HT-29 (cell line): ENCODE measurements at places on chromosomes 4 and X.

- no peak for DNase-seq
These were observed 202.0 kb downstream of the PCDH19 start for GRCh38 chrX:100208076-100208475.

GRCh38 chr4:71980976-71981375, 50.8 kb upstream of the NPFFR2 start:
- no peak for DNase-seq

- DNase-seq: no peak
These were observed 312.1 kb upstream of the FTHL17 start for GRCh38 chrX:31383991-31384390.

DNA sequence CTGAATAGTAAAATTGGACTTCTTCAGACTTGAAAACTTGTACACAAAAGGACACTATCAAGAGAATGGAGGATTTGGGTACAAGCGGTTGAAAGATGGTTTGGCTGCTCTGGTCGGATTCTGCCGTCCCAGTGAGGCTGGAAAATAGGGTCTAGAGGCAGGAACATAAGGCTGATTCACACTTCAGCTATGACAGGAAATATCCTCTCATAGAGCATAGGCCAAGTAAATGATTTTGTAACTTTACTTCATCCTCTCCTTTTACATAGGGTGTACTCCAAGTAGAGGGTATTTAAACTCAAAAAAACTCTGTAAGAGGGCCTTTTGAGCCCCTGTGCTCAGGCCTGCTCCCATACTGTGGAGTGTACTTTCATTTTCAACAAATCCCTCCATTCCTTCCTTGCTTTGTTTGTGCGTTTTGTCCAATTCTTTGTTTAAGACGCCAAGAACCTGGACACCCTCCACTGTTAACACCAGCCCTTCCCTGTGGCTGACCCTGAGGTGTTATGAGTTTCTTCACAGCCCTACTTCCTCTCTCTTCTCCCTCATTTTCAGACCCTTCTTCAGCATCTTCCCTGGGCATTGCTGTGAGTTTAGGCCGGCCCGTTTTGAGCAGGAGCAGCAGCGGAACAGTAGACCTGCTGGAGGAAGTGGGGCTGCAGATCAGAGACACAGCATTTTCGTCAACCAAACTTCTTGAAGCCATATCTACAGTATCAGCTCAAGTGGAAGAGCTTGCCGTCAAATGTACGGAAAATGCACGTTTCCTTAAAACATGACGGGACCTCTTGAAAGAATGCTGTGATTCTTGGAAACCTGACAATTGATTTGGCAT, 7.2 kb downstream of the PGAM4 start:
- no peak for DNase-seq

DNA sequence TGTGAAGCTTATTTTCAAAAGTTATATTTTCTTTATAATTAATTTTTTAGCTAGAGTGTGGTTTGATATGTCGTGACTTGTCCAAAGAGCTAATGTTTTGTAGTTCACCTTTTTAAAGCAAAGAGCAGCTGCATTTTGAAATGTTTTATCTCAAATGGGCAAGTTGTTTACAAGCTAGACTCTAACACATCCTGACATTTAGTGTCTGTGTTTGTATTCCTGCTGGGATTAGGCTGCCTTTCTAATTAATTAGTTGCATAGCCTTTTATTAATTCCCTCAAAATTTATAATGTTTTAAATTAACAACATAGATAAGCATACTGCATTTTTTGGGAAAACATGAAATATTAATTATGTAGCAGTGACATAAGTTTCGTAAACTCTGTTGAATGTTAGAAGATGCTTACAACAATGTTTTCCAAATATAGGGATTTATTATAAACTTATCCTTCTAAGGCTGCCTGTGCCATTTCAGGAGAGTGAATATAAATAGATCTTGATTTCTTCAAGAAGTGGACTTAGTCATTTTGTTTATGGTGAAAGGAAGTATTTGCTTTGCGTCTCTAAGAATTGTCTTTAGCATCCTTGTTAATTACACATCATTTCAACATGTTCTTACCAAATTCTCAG, 37.7 kb upstream of the NUDT6 start:
- DNase-seq: no peak

DNA sequence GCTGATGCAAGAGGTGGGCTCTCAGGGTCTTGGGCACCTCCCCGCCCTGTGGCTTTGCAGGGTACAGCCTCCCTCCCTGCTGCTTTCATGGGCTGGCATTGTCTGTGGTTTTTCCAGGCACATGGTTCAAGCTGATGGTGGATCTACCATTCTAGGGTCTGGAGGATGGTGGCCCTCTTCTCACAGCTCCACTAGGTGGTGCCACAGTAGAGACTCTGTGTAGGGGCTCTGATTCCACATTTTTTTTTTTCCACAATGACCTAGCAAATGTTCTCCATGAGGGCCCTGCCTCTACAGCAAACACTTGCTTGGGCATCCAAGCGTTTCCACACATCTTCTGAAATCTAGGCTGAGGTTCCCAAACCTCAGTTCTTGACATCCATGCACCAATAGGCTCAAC, 657.9 kb upstream of the CT83 start:
- DNase-seq: peak; percentile 13

GRCh38 chr4:1253831-1254230, 4.9 kb upstream of the CTBP1 start:
- no peak for DNase-seq

DNA sequence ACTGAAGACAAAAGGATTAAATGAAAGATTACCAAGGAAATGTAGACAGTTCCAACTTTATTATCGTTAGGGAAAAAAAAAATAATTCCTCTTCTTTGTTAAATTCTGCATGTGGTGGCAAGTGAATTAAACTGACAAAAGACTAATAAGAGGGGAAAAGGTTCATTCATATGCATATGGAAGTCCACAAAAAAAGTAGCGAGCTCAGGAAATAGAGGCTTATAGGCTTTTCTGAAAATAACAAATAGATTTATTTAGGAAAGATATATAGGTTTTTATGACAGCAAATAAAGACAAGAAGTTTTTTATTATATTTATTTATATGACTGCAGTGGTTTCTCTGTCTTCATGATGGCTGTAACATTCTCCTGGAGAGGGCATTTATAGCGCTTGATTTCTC, 246.0 kb downstream of the NAF1 start:
- no peak for DNase-seq

GRCh38 chr4:79042079-79042674, 102.9 kb upstream of the PAQR3 start:
- DNase-seq: peak; percentile 65

- DNase-seq: no peak
These were observed 18.4 kb upstream of the DMP1 start for GRCh38 chr4:87631668-87632067.

GRCh38 chr4:61143461-61143860, 56.7 kb upstream of the ADGRL3 start:
- no peak for DNase-seq

GRCh38 chr4:16480011-16480410, 253.7 kb upstream of the TAPT1 start:
- DNase-seq: no peak

DNA sequence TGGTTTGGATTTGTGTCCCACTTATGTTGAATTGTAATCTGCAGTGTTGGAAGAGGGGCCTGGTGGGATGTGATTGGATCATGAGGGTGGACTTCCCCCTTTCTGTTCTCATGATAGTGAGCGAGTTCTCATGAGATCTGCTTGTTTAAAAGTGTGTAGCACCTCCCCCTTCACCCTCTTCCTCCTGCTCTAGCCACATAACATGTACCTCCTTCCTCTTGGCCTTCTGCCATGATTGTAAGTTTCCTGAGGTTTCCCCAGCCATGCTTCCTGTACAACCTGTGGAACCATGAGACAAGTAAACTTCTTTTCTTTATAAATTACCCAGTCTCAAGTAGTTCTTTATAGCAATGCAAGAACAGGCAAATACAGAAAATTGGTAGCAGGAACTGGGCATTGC, 138.7 kb downstream of the INPP4B start:
- DNase-seq: no peak

DNA sequence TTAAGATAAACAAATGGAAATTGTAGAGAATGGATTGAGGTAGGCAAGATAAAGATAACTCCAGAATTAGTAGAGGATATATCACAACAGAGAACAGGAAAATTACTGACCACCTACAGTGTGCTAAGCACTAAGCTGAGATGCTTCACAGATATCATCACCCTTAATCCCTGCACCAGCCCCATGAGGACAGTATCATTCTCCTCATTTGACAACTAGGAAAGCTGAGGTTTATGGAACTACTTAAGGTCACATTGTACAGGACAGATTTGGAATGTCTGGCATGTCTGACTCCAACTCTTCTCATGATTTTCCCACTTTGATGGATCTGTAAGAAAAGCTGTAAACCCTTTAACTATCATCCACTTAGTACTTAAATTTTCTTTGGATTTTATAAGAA, 95.5 kb downstream of the CASK start:
- no peak for DNase-seq

- no peak for DNase-seq
These were observed 74.0 kb upstream of the BCOR start for GRCh38 chrX:40171513-40172400.

DNA sequence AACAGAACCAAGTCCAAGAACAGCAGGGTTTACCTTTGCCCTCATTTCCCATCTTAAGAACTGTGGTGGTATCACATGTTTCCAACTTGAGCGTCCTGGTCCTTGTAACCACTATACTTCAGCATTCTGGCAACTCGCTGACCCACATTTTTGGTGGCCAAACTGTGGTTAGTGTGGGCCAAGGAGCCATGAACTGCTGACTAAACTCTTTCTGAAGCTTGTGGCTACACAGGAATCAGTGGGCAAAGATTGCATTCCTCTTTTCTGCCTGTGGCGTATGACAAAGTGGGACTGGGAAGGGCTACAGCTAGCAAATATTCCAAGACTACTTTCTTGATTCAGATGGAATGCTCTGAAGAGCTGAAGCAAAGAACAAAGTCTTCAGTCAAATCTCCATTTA, 106.3 kb upstream of the MID1 start:
- no peak for DNase-seq

GRCh38 chr4:63717384-63717783, 691.9 kb downstream of the TECRL start:
- DNase-seq: peak; percentile 65

DNA sequence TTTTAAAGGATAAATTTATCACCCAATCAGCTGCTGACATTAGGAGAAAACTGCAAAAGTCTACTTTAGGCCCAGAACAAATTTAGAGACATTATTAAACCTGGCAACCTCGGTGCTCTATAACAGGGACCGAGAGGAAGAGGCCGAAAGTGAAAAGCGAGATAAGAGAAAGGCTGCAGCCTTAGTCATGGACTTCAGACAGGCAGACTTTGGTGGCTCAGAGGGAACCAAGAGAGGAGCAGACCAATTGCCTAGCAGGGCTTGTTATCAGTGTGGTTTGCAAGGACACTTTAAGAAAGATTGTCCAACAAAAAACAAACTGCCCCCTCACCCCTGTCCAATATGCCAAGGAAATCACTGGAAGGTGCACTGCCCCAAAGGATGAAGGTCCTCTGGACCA, 12.8 kb upstream of the UGT2B10 start:
- DNase-seq: no peak

DNA sequence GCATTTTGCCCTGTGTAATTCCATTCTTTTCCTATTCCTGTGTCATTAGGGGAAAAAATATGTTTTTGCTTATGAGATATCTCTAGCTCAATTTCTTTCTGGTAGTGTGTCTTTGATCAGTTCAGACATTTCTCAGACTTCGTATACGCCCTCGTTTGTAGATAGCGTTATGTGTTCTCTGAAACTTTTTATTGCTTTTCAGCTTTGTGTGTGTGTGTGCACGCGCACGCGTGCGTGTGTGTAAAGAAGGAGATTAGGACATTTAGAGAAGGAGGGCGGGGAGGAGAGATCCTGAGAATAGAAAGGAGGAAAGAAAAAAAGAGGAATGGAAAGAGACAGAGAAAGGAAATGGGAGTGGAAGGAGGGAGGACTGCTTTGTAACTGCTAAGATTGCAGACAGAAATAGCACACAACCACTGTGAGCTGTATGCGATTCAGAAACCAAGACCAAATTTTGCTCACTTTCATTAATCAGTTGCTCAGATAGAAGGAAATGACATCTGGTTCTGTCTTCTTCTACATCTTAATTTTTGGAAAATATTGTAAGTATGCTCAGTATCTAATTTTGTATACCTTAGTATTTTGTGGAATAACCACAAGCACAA, at the start of gene RXFP1:
Gene RXFP1, plus strand, starts transcription at position 399 of the 605 bp plus-strand sequence. Its CDS starts 95 bp downstream, at position 494.
- DNase-seq: no peak

DNA sequence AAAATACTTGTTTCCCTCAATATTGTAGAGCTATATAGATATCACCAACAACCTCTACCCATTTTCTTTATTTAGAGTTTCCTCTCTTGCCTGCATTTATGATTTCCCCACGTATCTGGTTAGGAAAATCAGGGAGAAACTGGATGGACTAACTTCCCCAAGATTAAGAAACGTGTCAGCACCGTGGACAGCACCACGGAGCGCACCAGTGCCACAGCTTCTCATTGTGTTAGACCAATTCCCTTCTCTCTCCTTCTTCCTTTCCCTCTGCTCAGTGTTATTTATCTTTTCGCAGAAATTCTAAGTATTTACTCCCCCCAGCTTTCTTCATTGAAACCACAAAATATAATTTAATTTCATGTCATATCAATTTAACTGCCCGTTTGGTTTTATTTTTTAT, 568.6 kb upstream of the BOD1L1 start:
- DNase-seq: peak; percentile 62

DNA sequence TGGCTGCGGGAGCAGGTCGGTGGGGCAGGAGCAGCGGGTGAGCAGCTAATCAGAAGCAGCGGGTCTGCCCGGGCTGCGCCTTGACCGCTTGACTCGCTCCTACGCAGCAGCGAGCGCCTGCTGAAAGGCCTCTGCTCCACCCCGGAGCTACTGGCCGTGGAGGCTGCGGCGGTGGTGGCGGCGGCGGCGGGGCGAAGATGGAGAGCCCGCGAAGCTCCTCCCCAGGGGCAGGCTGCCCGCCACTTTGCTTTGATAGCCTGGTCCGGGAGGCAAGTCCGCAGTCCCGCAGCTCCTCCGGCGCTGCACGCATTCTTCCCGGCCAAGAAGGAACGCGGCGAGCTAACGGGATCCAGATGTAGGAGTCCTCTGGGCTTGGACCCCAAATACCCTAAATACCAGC, 36.7 kb downstream of the PJA1 start:
- no peak for DNase-seq

DNA sequence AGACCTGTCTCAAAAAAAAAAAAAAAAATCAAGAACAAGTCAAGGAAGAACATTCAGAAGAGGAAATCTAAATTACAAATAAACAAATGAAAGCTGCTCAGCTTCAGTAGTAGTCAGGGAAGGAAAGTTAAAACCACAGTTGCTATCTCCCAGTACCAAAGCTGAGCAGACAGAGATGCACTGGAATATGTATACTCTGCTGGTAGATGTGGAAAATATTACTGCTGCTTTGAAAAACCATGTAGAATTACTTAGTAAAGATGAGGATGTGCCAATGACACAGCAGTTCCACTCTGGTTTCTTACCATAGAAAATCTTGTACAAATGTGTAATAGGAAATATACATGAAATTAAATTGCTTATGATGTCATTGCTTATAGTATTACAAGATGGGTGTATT, 25.1 kb upstream of the PRKX start:
- DNase-seq: no peak

- DNase-seq: no peak
These were observed 30.4 kb downstream of the ADH7 start for GRCh38 chr4:99404595-99405287.
